NCI-H510A (cell line): ENCODE measurements at places on chromosomes 7 and 10.

DNA sequence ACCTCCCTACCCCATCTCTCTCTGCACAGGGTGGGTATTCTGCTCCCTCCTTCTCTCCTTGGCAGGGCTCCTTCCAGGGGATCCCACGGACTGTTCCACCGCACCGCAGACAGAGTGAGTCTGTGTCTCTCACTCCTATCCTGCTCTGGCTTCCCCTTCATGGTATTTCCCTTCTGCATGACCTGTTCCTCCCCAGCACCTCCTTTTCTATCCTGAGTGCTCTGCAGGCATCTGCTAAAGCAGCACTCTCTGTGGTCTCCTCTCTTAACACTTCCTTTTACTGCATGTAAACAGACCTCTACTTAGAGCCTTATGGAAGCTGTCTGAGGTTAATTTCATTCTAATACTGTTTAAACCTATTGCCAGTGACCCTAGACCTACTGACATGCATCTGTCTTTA lies 171.5 kb downstream of the CCSER2 start:
- DNase-seq, result no peak

- no peak for DNase-seq
These were observed 129.5 kb downstream of the TMEM26 start for GRCh38 chr10:61323726-61324125.

DNA sequence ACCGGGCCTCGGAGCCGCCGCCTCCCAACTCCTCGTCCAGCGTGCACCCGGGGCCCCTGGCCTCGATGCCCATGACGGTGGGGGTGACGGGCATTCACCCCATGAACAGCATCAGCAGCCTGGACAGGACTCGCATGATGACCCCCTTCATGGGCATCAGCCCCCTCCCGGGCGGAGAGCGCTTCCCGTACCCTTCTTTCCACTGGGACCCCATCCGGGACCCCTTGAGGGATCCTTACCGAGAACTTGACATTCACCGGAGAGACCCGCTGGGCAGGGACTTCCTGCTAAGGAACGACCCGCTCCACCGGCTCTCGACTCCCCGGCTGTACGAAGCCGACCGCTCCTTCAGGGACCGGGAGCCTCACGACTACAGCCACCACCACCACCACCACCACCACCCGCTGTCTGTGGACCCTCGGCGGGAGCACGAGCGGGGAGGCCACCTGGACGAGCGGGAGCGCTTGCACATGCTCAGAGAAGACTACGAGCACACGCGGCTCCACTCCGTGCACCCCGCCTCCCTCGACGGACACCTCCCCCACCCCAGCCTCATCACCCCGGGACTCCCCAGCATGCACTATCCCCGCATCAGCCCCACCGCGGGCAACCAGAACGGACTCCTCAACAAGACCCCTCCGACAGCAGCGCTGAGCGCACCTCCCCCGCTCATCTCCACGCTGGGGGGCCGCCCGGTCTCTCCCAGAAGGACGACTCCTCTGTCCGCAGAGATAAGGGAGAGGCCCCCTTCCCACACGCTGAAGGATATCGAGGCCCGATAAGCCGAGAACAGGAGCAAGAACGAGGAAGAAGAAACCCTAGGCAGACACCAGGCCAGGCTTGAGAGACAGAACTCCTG lies 341.5 kb upstream of the GALNT17 start:
- no peak for DNase-seq

DNA sequence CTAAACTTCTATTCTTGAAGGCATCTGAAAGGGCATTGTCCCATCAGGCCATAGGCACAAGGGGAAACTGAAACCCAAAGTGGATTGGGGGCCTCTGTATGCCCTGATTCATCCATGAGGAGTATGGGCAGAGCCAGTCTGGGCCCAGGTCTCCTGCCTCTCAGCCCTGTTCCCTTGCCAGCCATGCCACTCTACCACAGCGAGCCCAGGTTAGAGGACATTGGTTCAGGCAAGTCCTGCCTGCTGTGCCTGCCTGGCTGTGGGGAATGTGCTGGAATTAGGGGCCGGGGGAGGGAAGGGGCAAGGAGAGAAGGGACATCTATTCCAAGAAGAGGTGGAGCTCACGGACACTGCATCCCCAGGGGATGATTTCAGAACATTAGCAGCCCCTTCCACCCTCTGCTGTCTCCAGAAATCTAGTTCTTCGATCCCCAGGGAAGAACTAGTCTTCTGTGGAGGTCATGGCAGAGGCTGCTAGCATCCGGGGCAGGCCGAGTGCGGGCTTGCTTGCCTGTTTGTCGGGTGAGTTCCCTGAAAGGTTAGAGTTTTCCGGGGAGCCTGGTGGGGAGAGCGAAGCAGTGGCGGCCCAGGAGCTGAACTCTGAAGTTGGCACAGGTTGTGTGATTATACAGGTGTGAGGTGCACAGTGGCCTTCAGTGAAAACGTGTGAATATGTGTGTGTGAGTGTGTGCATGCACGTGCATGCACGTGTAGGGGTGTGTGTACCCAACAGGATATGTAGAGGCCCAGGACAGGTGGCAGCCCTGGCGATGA lies 37.8 kb downstream of the TBATA start:
- no peak for DNase-seq

- DNase-seq, result peak; percentile 65
These were observed 17.6 kb downstream of the ZDHHC16 start for GRCh38 chr10:97463363-97464132.

DNA sequence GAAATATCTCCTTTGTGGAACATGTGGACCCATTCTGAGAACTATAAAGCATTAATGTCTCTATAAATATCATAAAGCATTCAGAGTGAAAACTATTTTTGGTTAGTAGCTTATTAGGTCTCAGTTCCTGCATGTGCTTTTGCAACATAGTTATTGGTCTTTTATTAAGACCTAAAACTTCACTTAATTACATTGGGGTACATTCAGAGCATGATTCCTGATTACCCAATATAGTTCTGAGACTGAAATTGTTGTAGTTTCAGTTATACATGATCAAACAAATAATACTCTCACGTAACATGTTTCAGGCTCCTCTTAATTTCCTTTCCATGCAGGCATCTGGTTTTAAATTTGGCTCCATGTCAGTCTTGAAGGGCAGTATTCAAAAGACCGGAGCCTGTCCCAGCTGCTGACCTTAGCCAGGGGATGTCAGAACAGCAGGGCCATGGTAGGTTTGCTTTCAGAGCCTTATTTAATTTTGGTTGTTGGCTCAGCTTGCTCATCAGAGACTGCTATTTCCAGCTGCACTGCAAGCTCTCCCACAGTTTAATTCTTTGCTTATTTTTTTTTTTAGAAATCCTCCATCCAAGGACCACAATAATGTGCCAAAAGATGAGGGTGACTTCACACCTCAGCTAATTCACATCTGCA lies 447.8 kb upstream of the FZD8 start:
- DNase-seq, result no peak

GRCh38 chr10:13453896-13454295 lies 74.9 kb downstream of the BEND7 start:
- DNase-seq, result no peak

- no peak for DNase-seq
These were observed 20.9 kb upstream of the MGMT start for GRCh38 chr10:129446183-129446581.

- no peak for DNase-seq
These were observed 2.9 kb downstream of the BNIP3 start for GRCh38 chr10:131978851-131979250.
